Frontal cortex (tissue), 4 donors: ENCODE measurements at places on chromosomes 5 and 9.

- DNase-seq, result no peak
Measured at GRCh38 chr5:6376974-6377520, 1.3 kb downstream of the MED10 start.

GRCh38 chr5:101425339-101425859 is 522.3 kb upstream of the ST8SIA4 start:
- no peak for DNase-seq

DNA sequence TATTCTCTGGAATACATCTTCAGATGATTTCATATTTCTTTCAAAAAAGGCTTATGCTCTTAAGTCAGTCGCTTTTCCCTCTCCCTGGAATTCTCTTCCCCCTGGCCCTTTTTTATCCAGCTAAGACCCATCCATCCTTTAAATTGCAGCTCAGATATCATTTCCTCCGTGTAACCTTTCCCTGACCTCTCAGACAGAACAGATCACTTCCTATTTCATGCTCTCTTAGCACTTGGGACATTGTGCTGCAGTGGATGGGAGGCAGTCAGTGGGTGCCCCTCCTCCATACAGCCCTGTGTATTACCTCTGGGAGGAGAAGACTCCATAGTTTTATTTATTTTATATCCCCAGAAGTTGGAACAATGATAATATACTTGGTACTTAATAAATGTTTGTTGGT is 423.4 kb downstream of the ISL1 start:
- DNase-seq, result no peak

- DNase-seq, result no peak
Measured at GRCh38 chr9:3920604-3921582, 379.0 kb downstream of the GLIS3 start.

- no peak for DNase-seq
Measured at GRCh38 chr5:173772384-173773059, 115.6 kb upstream of the CPEB4 start.

- DNase-seq, result no peak
Measured at GRCh38 chr9:85858056-85858750, 82.7 kb upstream of the NAA35 start.
